Fibroblast of skin of right biceps (primary cell): ENCODE measurements at places on chromosomes 13 and 19.

DNA sequence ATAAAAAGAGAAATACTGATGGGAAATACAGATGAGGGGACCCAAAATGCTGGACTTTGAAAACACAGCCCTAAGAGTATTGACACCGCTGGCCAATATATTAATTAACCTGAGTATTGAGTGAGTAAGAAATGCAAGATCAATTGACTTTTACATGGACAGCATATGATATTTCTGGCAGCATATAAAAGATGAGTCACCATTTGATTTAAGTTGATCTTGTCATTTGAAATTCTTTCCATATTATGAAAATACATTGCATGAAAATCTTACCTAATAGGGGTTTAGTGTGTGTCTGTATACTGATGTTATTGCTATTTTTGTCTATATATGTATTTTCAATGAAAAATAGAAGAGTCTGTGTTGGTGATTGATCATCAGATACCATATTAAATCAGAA, 619.6 kb downstream of the KCTD12 start:
- DNase-seq: peak; percentile 7

GRCh38 chr13:100789025-100789424, 114.4 kb upstream of the TMTC4 start:
- no peak for DNase-seq

- DNase-seq: no peak
Measured at GRCh38 chr19:7483720-7484201, 5.1 kb downstream of the PEX11G start.

- no peak for DNase-seq
Measured at GRCh38 chr19:12260861-12261260, 33.8 kb downstream of the ZNF44 start.

DNA sequence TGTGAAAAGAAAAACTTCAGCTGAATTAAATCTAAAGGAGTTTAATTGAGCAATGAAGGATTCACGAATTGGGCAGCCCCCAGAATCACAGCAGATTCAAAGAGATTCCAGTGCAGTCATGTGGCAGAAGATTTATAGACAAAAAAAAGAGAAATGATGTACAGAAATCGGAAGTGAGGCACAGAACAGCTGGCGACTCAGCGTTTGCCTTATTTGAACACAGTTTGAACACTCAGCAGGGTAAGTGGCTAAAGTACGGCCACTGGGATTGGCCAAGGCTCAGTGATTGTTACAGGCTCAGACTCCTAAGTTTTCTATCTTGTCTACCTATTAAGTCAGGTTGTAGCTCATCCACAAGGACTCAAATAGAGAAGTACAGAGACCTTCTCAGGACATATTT, 11.6 kb upstream of the CFAP97D2 start:
- DNase-seq: peak; percentile 38

GRCh38 chr19:39057615-39058014, 25.3 kb upstream of the FBXO27 start:
- no peak for DNase-seq

DNA sequence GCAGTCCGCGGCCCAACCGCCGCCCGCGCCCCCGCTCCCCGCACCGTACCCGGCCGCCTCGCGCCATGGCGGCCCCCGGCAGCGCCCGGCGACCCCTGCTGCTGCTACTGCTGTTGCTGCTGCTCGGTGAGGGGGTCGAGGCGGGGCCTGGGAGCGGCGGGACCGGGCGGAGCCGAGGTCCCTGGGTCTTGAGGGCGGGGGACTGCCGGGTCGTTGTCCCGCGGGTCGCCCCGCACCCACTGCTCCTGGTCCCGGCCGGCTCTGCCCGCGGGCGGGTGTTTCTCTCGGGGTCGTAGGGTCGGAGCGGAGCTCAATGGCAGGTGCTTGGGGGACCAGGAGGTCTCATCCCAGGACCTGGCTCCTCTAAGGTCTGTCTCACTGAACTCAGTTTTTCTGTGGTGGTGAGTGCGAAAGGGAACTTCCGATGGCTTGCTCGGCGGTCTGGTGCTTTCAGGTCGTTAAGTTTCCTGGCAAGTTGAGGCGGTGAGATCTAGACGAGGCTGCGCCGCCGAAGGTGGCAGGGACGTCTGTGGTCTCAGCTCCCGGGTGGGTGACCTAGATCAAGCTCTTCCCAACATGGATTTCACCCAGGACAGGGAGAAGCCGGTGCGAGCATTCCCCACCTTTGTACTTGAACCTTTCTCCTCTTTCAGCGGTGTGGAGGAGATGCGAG, 467 bp downstream of the LAMP1 start:
- DNase-seq: no peak

DNA sequence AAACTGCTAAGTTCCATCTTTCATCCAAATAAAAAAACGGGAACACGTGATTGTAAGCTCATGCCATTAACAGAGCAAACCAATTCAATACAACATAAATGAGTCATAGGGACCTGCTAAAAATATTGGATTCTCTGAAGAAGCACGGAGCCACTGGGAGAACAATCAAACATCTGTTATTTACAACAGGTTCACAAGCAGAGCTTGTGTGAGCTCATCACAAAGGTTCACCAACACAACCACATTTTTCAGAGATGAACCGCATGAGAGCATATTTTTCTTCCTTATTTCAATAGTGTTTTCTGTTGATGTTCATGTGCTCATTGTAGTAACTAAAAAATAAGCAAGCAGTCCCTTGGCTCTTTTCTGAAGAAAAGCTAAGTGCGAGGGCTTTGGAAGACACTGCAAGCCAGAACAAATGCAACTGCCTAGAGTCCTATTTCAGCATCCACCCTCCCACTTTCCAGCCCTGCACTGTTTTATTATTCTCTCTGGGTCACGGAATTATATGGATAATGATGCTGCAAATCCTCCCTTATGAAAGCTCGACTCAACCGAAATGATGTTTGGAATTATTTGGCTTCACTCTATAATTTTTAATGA, 545.8 kb downstream of the LIG4 start:
- no peak for DNase-seq

GRCh38 chr19:55068950-55069864, 6.3 kb upstream of the RDH13 start:
- DNase-seq: no peak

GRCh38 chr13:80865329-80865728, 524.4 kb upstream of the SPRY2 start:
- no peak for DNase-seq

GRCh38 chr13:94344126-94344818, 135.2 kb downstream of the DCT start:
- DNase-seq: peak; percentile 77

GRCh38 chr19:35120492-35120891, 4.9 kb downstream of the FXYD3 start:
- DNase-seq: peak; percentile 77
